ENCODE measurements at places on chromosomes 2 and 18. TPM values are rescaled to one million over a fixed set of nuclear protein-coding genes. Genes with fewer than 3 reads are reported as not detected.

GRCh38 chr2:18829976-18830375 lies 240.6 kb upstream of the NT5C1B start:
- no peak for DNase-seq

The NEB gene
- 24.7 TPM for total RNA-seq

The RHBDD1 gene
- total RNA-seq: 38.1 TPM

The RUFY4 gene
- total RNA-seq: not detected

The CLEC4F gene
- 0.21 TPM for total RNA-seq

GRCh38 chr2:27847333-27847732 lies 42.9 kb downstream of the RBKS start:
- no peak for DNase-seq

- no peak for DNase-seq
Observed at GRCh38 chr2:231361701-231362554, 33.6 kb upstream of the B3GNT7 start.

The VAMP5 gene
- total RNA-seq: 84.7 TPM

DNA sequence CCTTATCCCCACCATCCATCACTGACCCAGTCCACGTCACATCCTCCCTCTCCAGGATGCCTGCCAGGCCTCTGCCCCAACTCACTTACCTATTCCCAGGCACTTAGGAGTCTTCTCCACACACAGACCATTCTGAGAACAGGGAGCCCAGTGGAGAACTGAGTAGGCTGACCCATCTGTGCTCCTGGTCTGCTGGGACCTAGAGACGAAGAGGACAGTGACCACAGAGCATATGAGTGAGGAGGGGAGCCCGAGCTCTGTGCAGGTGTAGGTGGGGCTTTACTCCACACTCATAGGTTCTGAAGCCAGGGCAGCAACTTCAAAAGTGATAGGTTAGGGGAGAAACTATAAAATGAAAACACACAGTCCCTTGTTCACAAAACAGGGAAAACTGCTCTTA lies 130.0 kb downstream of the NDUFA10 start:
- no peak for DNase-seq

All from left cardiac atrium (tissue), 4 donors.